ENCODE measurements at places on chromosomes 5 and 9. TPM values are rescaled to one million over a fixed set of nuclear protein-coding genes. Genes with fewer than 3 reads are reported as not detected.

PCDHA4 gene
- not detected for total RNA-seq

DIRAS2 gene
- not detected for total RNA-seq

IFNA10 gene
- not detected for total RNA-seq

CDKN2B gene
- total RNA-seq, result 1.6 TPM

Data from natural killer cell treated with Interleukin-12 subunit alpha and Interleukin-12 subunit beta and Interleukin-15 and Interleukin-18, amount 100 ng/mL, for 72 hours (primary cell).